ENCODE measurements at places on chromosomes 3 and 15.

DNA sequence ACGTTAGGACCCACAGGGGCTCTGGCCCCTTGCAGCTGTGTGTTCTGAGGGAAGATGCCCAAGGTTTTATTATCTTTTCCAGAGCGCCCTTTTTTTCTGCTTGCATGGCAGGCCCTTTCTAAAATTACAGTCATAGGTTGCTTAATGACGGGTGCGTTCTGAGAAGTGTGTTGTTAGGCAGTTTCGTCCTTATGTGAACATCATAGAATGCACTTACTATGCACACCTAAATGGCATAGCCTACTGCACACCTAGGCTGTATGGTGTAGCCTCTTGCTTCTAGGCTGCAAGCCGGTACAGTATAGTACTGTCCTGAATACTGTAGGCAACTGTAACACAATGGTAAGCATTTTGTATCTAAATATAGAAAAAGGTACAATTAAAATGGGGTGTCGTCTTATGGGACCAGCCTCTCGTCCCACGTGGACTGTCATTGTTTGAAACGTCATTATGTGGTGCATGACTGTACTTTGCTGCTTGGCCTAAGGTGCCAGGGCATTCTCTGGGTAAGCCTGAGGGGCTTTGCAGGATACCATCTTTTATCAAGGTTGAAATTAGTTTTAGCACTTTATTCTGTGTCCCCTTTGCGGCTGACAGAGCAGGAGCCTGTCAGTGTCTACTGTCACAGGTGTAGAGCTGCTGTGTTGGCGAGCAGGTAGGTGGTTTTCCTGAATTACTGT is 10.9 kb downstream of the KLF13 start:
- no peak for DNase-seq

DNA sequence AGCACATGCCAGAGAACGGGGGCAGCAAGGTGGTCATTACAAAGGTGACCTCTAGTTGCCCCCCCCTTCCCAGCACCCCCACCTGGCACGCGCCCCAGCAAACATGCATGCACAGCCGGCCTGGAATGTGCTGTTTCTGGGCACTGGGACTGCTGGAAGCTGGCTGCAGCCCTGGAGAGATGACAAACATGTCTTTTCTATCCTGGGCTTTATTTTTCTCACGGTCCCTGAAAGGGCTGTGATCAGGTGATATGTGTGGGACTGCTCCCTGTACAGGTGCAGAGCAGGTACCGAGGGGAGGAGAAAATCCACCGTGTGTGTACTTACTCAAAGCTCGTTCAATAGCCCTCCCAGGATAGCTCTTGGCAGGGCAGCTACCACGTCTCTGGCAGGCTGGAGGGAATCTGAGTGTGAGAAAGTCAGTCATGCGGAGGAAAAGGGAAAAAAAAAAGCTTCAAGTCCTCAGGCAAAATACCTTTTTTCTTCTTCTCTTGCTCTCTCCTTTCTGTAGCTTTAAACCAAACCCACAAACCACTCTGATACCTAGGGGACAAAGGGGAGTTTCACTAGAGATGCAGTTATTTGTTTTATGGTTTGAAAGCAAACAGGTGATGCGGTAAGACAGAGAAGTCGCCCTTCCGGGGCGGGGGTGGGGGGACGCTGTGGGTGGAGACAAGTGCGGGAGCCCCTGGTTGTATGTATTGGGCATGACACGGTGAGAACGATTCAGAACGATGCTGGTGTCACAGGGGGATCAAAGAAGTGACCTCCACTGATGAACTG is 5.0 kb upstream of the HES1 start:
- DNase-seq = no peak

GRCh38 chr3:43162230-43163084 is 56.6 kb upstream of the POMGNT2 start:
- no peak for DNase-seq

DNA sequence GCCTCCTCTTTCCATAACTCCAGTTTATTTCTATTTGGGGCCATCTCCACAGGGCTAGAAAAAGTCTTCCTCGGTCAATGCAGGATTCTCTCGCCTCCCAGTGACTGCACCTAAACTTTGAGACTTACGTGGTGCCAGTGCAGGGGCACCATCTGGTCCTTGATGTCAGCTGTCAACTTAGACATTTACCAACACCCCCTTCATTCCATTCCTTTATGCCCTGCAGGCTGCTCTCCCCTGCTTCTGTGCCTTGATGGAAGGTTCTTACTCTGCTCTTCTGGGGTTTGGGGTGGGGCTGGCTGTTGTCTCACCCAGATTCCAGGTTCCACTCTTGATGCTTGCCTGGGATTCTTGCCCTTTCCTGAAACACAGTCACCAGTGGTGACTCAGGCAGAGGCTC is 101.8 kb downstream of the ST8SIA2 start:
- peak; percentile 35 for DNase-seq

- DNase-seq = no peak
Measured at GRCh38 chr15:40743921-40744814, 10.9 kb downstream of the RMDN3 start.

GRCh38 chr3:3113042-3113709 is 3.0 kb upstream of the IL5RA start:
- no peak for DNase-seq

GRCh38 chr15:101772921-101773320 is 30.4 kb upstream of the OR4F6 start:
- DNase-seq = no peak

- no peak for DNase-seq
Measured at GRCh38 chr3:197356275-197356674, 57.9 kb upstream of the DLG1 start.

DNA sequence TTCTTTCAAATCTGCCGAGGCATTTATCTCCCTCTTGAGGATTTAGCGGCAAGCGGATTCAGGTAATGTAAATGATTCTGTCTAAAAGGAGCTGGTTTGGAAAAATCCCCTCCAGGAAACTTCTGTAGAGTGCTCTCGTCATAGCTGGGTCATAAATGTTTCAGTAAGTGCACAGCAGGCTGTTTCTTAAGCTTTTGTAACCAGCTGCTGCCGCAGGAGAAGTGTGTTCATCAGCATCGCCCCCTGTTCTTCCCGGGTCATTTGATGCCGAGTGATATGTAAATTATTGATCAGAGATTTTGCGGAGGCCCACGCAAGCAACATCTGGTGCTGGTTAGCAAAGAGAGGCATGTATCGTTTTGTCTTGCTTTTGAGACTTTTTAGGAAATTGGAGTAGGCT is 53.1 kb downstream of the DNASE1L3 start:
- no peak for DNase-seq

- DNase-seq = no peak
Measured at GRCh38 chr3:95168526-95168925, 1105.7 kb downstream of the NSUN3 start.

- no peak for DNase-seq
Measured at GRCh38 chr3:26634601-26635000, 12.0 kb downstream of the LRRC3B start.

DNA sequence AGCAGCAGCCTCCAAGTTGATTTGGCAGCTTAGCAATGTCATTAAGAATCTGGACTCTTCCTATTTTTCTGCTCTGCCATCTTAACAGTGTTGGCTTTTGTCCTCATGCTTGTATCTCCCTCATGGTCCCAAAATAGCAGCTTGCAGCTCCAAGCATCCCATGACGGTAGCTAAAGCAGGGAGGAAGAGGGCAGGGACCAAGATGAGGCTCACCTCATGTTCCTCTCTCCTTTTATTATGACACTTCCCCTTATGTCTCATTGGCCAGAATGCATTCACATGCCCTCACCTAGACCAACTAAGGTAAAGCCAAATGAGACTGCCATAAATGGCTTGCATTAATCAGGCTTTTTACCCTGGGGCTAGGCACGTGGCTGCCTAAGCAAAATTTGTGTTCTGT is 382.4 kb downstream of the SHQ1 start:
- no peak for DNase-seq

DNA sequence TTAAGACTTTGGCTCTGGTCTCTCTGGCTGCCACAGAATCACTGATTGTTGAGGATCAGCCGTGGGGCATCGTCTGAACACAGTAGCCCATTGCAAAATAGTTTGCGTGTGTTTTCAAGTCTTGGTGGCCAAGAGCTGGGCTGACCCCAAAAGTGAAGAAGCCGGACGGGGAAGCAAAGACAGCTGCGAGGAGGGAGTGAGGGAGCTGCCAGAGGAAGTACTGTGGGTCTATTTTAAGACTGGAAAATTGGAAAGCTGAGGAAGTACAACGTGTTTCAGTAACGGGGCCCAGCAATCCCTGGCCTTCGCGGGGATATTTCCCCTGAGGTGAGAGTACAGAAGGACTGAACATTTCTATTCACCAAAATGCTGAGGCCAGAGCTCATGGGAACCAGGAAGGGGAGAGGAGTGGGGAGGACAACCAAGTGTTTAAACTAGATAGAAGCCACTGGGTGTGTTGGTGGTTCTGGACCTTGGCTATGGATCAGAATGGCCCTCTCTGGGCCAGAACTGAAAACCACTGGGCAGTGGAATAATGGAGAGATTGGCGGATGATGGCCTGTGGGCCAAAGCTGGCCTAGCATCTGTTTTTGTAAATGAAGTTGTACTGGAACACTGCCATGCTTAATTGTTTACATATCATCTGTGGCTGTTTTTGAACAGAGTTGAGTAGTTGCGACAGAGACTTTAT is 34.1 kb upstream of the LIMD1 start:
- DNase-seq = no peak

DNA sequence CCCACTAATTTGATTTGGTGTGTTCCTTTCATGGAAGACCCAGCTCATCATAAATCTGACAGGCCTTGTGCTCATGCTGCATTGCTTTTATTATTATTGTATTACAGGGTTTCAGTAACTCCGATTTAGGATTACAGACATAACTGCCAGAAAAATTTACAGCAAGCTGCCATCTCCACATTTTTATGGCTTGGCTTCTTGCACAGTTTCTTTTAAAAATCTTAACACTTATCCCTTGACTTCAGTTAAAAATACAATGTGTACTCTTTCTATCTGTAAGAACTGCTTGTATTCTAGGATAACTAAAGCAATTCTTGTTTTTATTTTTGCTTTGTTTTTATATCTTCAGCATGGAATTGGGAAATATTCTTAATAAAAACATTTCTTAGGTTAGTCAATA is 612.2 kb downstream of the DIPK2A start:
- DNase-seq = no peak

DNA sequence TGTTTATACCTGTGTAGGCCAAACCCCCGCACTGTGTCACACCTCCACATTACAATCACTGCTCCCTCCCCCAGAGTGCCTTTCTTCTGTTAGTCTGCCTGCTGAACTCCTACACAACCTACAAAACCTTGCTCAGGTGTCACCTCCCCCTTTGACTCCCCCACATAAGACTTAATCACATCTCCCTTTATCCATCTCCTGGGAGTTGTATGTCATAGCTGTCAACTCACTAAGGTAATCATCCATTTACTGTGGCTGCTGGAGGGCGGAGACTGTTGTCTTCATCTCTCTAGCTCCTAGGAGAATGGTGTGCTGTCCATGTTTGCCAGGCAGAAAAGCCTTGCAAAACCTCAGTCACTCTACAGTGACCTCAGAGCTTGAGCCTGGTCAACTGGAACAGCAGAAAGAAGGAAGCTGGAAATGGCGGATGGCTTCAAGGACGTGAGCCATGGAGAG is 43.8 kb downstream of the ZNF710 start:
- no peak for DNase-seq

GRCh38 chr15:88403351-88403791 is 63.8 kb downstream of the MRPL46 start:
- no peak for DNase-seq

DNA sequence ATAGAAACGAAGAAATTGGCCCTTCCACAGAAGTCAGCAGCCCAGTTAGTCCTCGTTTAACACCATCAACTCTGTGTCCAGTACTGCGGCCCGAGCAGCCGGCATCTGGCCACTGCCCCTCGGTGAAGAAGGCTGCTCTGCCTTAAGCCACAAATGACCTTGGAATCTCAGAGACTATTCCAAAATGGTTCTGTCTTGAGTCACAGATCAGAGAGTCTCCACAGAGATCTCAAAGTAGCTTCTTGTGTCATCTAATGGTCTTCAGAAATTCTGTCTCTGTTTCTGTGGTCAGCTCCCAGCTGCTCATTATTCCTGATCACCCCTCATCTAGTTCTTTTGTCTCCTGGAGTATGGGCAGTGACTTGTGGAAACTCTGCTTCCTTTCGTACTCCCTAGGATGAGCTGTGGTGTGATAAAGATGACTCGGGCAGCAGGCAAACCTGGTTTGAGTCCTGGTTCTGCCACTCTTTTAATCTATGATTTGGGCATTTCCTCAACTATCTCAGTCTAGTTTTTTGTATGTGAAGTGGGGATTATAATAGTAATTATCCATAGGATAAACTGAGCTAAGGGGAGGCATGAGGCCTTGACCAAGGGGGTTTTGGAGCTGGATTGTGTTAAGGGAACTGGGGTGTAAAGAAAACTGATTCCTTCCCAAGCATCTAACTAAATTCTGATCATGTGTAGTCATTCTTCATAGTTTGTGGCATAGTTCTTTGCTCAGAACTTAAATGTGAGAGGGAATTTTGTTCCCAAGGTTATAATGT is 22.6 kb downstream of the CRTC3 start:
- DNase-seq = no peak

GRCh38 chr3:194571491-194572142 is 61.6 kb downstream of the TMEM44 start:
- DNase-seq = no peak

- DNase-seq = no peak
Measured at GRCh38 chr15:45842151-45842550, 207.3 kb downstream of the SQOR start.

GRCh38 chr3:64238971-64239667 is 13.9 kb upstream of the PRICKLE2 start:
- DNase-seq = peak; percentile 65

DNA sequence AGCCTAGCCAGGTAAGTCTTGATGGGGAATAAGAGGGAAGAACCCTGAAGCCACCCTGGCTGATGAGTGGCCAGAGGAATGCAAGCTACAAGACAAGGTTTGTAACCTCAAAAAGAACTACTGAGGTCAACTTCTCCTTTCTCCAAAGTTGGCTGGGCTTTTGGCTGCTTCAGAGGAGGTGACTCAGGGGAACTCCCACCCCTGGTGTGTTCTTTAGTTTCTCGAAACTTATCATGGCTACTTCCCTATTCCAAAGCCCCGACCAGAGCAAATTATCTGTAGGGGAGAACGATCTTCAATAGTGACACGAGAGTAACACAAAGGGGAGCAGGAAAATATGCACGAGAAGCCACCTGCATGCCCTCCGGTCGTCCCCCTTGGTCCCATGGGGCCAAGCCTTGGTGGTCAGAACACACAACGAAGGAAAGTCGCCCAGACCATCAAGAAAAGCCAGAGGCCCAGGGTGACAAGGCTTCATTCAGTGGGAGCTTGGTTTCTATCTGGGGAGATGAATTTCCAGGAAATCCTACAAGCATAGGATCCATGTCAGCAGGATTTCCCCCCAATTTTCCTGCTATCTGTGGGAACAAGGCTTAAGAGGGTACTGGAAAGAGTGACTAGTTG is 6.5 kb upstream of the BCL2A1 start:
- DNase-seq = no peak

Data from NCI-H1694 (cell line).